ENCODE measurements at places on chromosomes 11 and 22. TPM values are rescaled to one million over a fixed set of nuclear protein-coding genes. Genes with fewer than 3 reads are reported as not detected.

SREBF2 gene
- total RNA-seq, result 88.5 TPM

P2RY2 gene
- total RNA-seq, result 39.5 TPM

SLC37A2 gene
- 0.23 TPM for total RNA-seq

SNX32 gene
- not detected for total RNA-seq

POU2AF3 gene
- 23.0 TPM for total RNA-seq

SCGB1A1 gene
- not detected for total RNA-seq

WNT11 gene
- 67.7 TPM for total RNA-seq

RFPL2 gene
- total RNA-seq, result not detected

GRCh38 chr11:109512680-109513079 lies 90.7 kb downstream of the C11orf87 start:
- DNase-seq, result no peak

- DNase-seq, result no peak
These were observed 423.4 kb upstream of the CCDC179 start for GRCh38 chr11:23283666-23284065.

DNA sequence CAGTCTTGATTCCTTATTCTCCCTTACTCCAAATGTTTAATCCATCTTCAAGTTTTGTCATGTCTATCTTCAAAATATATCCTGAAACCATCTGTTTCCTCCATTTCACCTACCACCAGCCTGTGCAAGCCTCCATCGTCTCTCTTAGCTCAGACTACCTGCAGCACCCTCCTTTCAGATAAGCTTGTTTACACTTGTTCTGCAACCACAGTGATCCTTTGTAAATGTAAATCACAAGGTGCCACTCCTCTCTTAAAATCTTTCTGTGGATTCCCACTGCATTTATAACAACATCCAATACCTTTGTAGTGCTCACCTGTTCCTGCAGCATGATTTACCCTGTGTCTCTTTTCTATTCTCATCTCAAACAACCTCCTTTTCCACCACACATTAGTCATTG lies 31.8 kb upstream of the GPR83 start:
- no peak for DNase-seq

DNA sequence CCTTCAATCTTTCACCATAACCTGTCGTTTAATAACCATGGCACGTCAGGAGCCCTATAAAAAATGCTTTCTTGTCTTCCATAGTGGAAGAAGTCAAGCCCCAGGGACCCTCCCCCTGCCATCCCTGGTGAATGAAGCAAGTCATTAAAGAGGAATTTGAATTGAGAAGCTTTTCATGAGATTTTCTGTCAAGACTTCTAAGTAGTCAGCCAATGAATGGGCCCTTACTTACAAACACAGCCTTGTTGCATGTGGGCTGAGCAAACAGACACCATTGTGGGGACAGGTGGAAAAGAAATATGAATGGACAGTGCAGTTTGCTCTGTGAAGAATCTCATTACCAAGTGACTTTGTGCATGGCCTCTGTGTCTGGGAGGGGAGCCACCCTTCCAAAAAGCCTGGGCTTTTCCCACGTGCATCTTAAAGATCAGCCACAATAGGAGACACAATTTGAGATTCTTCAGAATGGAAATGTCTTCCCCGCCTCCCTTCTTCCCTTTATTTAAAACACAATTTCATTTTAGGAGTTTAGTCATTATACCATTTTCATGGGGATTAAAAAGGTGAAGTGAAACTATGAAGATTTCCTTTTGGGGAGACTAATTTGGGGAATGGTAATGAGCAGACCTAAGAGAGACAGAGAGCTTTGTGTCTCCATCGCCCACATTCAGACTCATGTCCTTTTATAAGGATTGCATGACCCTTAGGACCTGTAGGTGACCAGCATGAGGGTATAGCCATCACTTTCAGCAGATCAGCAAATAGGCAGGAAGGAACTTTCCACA lies 152.0 kb downstream of the LRRC4C start:
- no peak for DNase-seq

DNA sequence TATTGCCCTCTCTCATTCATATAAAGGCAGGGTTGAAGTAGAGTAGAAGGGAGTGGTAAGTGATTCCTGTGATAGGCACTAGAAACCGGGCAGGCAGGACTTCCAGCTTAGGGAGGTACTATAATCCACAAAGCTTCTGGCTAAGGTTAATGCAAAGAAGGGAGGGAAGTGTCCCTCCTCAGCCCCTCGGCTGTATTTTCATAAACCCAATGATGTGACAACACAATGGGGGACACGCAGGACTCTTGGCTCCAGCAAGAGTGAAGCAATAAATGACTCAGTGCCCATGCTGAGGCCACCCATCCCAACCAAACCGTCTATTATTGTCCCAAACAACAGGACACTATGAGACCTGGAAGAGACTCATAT lies 90.7 kb downstream of the ETS1 start:
- no peak for DNase-seq

DNA sequence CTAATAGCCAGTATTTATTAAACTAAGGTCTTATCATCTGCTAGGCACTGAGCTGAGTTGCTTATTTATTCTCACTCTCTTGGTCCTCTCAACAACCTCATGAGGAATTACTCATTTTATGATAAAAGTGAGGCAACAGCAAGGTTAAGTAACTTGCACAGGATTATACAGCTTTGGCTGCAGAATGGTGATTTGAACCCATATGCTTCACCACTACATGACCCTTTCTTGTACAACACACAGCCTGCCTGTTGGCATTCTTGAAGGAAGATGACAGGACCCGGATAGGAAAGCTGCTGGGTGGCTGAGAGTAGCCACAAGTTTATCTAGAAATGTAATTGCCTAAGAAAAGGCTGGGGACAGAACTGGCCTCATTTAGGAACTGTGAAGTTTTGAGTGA lies 5.3 kb upstream of the PARVA start:
- DNase-seq, result no peak

- DNase-seq, result no peak
These were observed 14.3 kb upstream of the RIC3 start for GRCh38 chr11:8183111-8183510.

DNA sequence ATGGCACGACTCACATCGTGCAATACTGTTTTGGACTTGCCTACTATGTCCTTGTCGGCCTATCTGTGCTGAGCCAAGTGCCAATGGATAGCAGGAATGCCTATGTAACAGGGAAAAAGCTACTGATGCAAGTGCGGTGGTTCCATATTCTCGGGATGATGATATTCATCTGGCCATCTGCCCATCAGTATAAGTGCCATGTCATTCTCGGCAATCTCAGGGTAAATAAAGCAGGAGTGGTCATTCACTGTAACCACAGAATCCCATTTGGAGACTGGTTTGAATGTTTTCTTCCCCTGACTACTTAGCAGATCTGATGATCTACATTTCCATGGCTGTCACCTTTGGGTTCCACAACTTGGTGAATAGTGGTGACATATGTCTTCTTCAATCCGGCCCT lies 20.1 kb downstream of the OOSP3 start:
- DNase-seq, result peak; percentile 46

DNA sequence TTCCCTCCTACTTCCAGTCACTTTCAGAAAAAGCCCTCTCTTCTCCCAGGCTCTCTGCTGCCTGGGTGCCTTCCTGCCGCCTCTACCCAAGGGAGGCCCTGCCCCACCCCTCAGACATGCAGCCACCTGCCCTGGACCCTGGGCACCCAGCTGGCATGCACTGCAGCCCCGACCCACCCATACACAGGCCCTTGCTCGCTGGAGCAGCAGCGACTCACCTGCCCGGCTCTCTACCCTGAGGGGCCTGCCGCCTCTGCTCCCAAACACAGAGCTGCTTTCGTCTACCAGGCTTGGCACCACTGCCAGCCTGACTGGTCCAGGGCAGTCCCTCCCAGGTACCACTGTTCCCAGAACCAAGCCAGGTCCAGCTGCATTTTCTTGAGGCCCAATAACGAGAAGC lies 1.2 kb upstream of the TSSK2 start:
- no peak for DNase-seq

GRCh38 chr11:66595245-66595904 lies 2.4 kb downstream of the CCS start:
- DNase-seq, result peak; percentile 45

- no peak for DNase-seq
These were observed at the start of gene SCN4B for GRCh38 chr11:118152552-118153471. Gene SCN4B (minus strand): TSS chr11:118152823. CDS start chr11:118152673, 150 bp downstream.

DNA sequence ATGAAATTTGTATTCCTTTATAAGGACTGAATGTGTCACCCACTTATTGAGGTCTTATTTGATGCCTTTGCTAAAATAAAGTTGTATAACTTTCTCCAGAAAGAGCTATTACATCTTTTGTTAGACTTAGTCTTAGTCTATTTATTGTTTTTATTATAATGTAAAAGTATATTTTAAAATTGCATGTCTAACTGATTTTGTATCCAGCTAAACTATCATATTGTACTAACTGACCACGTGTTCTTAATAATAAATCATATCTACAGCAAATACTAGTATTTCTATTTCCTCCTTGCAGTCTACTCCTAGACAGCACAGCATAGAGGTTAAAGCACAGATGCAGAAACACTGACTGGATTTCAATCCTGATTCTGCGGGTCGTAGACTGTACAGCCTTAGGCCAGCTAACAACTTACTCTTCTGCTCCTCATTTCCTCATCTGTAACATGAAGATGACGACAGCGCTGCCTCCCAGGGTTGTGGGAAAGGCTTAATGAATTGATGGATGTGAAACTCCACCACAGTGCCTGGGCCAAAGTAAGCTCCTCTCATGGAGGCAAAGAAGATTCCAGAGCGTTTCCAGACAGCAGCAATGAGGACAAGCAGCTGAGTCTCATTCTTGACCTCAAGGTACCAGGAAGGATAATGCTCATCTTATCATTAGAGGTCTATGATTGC lies 13.2 kb downstream of the IFITM10 start:
- DNase-seq, result no peak

Measured in HT-29 (cell line).